ENCODE measurements at places on chromosomes 7 and 10.

- DNase-seq = no peak
Measured at GRCh38 chr10:32314588-32314987, 32.4 kb downstream of the EPC1 start.

- DNase-seq = no peak
Measured at GRCh38 chr10:129417870-129418269, 49.2 kb upstream of the MGMT start.

- peak; percentile 0 for DNase-seq
Measured at GRCh38 chr10:17375936-17376584, 78.3 kb downstream of the ST8SIA6 start.

DNA sequence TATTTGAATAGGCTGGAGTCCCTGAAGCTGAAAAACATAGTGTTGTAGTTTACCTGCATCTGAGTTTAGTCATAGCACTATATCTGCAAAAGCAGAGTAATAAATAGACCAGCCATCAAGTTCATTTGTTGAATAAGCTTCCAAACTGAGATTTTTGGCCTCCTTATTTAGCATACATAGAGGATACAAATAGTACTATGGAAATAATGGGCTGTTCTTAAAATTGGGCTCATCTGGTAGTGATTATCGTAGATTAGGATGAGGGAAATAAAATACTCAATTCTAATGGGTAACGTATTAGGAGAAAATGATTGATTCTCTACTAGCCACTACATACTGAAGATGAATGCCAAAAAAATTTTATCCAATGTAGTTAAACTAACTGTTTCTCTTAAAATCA is 41.4 kb upstream of the TMEM196 start:
- DNase-seq = no peak

GRCh38 chr7:112206991-112207592 is 597 bp downstream of the ZNF277 start:
- DNase-seq = no peak

DNA sequence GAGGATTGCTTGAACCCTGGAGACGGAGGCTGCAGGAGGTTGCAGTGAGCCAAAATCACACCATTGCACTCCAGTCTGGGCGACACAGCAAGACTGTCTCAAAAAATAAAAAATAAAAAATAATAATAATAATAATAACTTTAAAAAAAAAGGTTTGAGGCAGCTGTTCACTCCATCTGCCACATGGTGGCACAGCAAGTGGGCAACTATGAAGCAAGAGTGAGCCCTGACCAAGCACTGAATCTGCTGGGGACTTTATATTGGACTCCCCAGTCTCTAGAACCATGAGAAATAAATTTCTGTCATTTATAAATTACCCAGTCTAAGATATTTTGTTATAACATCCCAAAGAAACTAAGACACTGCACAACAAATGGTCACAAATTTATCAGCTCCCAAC is 14.6 kb upstream of the BRI3 start:
- DNase-seq = peak; percentile 61

- DNase-seq = peak; percentile 34
Measured at GRCh38 chr7:81791568-81792518, 22.0 kb upstream of the HGF start.

GRCh38 chr10:124040451-124041188 is 52.8 kb downstream of the CHST15 start:
- DNase-seq = peak; percentile 88

- DNase-seq = no peak
Measured at GRCh38 chr10:113127901-113128283, 177.8 kb downstream of the TCF7L2 start.

DNA sequence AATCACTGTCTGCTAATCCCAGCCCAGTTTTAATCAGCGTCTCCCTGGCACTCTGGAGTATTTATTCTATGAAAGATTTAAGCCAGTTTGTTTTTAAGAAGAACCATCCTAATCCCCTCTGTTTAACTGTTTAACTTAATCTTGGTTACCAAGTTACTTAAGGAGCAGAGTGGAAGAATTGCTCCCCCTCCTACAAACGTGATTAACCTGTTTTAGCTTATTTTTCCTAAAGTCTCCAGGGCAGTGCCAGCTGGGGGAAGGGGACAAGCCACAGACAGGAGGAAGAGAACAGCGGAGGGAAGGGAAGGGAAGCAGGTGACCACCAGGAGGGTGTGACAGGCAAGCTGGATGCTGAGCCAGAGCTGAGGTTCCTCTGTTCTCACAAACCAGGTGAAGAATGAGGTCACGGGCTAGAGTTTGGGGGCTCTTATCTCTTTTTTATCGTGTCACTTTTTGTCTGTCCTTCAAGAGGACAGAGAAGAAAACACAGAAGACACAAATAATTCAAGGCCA is 1.7 kb downstream of the SLC13A4 start:
- no peak for DNase-seq

DNA sequence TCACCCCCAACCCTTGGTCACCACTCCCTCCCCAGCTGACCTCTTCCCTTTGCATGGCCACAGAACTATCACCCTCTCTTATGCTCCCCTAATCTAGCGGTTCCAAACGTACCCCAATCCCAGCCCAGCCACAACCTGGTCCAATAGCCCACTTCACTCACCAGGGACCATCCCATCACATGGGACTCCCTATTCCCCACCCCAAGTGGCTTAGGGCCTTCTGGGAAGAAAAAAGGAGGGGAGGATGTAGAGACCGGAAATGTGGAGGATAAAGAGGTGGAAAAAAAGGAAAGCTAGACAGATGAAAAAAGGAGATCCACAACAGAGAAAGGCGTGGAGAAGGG is 30.3 kb upstream of the PAX2 start:
- DNase-seq = no peak

- DNase-seq = no peak
Measured at GRCh38 chr10:131396121-131397050, 84.9 kb upstream of the TCERG1L start.

GRCh38 chr10:36621346-36621745 is 504.1 kb upstream of the ANKRD30A start:
- no peak for DNase-seq

- DNase-seq = no peak
Measured at GRCh38 chr7:39645482-39646407, 22.4 kb downstream of the RALA start.

DNA sequence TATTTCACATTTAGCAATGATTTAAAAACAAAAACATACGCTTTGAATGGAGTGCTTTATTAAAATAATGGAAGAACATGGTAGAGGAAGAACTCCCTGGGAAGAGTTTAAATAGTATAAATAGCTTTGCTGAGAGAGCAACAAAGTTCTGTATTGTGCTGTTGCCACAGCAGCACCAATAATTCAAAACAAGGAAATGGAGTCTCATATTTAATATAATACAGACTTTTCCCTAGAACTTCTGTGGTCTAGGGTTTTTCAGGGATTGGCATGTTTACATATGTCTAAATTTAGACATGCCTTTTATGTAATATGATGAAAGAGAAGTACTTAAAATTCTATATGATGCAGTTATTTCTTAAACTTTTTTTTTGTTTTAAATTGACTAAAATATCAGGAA is 217.2 kb upstream of the HDAC9 start:
- no peak for DNase-seq

GRCh38 chr10:108465871-108466641 is 1301.5 kb upstream of the SORCS1 start:
- no peak for DNase-seq

DNA sequence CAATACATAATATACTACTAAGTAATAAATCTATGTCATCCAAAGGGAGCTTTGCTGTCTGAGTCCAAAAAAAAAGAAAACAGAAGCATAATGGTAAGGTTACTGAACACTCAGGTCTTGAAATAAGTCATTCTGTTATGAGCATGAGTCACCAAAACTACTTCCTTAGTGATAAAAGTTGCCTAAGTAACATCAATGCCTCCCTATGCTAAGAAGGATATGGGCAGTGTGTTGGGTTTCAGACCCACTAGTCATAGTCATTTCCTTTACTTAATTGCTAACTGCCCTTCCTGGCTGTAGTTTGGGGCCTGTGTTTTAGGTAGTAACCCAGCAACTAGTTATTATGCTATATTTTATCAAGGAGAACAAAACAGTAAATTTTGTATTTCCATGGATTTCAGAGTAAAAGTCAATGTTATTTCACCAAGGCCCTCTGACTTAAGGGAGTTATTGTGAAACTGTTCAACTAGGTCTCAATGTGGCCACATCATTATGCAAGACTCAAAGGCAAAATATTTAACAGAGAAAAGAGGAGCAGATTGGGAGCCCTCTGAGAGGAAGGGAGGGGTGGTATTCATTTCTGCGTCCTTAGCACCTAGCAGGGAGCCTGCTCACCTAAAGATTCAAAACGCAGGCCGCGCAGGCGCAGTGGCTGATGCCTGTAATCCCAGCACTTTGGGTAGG is 11.7 kb upstream of the VIM start:
- peak; percentile 100 for DNase-seq

DNA sequence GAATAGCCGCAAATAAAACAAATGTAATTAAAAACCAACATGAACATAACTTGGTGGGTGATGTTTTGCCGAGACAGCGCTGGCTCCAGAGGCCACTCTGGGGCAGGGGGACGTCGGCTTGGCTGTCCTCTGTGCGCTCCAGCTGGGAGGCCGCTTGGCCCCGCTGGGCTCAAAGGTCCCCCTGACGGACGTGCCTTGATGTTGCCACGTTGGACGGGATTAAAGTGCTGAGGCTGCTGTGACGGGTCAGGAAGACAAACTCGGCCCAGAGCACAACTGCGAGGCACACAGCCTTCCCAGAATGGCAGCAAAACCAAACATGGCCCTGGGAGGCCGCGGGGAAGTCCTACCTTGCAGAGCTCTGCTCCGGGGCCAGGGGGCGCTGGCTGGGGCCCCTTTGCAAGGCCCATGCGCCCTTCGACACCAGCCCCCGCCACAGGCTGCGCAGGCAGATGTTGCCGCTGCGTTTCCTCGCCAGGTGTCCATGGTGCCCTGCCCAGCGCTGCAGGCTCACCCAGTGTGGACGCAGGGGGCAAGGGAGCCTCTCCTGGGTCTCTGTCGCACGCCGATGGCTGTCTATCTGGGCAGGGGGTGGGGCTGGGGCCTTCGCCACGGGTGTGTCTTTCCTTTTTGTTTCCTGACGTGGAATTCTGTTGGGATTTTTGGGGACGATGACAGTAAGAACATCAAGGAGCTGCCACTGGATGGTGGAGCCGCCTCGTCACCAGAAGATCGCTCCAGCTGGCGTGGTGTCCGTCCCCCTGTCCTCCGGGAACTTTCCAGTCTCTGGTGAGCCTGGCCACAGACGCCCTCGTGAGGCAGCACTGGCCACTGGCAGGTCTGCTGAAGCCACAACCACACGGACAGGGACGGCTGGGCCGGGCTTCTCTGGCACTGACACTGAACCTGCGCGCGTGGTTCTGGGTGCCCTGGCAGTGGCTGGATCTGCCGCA is 99.6 kb upstream of the DIP2C start:
- no peak for DNase-seq

- DNase-seq = no peak
Measured at GRCh38 chr10:99521765-99522469, 10.8 kb upstream of the NKX2-3 start.

- no peak for DNase-seq
Measured at GRCh38 chr7:50959991-50960390, 177.3 kb upstream of the GRB10 start.

- no peak for DNase-seq
Measured at GRCh38 chr7:74290553-74290950, 1.3 kb downstream of the CLIP2 start.

DNA sequence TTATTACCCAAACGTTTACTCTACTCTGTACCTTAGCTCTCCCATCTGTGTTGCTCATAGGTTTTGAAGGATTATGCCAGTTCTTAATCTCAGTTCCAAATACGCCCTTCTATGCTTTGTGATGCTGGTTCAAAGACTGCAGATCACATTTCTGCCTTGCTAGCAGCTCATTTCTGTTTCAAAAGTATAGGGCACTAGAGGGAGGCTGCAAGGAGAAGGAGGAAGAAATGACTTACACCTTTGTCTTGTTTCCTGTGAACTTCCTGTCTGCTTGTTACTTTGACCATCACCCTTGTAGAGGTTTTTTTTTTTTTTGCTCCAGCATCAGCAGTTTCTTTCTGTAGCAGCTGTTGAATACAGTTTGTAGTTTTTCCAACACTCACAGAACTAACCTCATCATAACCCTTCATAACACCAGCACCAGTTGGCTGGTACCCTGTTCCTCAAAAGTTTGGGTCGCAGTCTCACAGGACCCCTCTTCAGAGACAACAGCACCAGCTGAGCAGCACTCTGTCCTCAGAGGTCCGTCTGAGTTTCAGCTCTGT is 16.5 kb downstream of the SLK start:
- DNase-seq = no peak

GRCh38 chr10:10869592-10869991 is 148.1 kb upstream of the CELF2 start:
- DNase-seq = no peak

- no peak for DNase-seq
Measured at GRCh38 chr7:151437159-151437553, 2.8 kb downstream of the CRYGN start.

GRCh38 chr7:102873470-102874165 is 39.2 kb upstream of the LRRC17 start:
- no peak for DNase-seq

GRCh38 chr10:33333260-33334101 is 986 bp downstream of the NRP1 start:
- no peak for DNase-seq

DNA sequence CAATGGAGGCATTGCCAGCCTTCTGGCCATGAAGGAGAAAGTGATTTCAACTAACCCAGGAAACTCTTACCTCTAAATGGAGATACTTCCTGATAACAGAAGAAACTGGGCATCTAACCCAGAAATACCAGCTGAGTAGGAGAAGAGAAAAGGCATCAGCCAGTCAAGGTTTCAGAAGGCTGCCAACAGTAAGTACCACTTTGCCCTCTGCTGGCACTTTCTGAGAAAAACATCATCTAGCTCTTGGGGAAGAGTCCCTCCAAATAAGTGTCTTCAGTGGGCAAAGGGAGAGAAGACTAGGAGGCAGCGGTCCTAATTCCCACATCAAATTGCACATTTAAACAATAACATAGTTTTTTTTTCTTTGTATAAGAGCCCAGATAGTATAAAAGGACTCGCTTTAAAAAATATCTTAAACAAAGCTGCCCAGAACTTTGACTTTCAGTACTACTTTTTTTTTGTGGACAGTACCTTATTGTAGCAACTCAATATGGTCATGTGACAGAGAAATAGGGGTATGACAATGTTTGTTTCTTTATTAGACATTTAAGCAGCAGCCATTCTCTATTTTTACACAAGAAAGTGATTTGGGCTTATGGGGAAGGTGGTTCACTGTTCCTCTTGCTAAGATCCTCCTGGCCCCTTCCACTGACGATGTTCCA is 157.3 kb downstream of the CTTNBP2 start:
- DNase-seq = no peak

- no peak for DNase-seq
Measured at GRCh38 chr7:2120841-2121830, 111.6 kb downstream of the MAD1L1 start.

- no peak for DNase-seq
Measured at GRCh38 chr10:84743483-84743882, 415.1 kb downstream of the CCSER2 start.

- DNase-seq = no peak
Measured at GRCh38 chr7:64102656-64103400, 57.6 kb downstream of the ZNF727 start.

All from CD14-positive monocyte (primary cell).